Bronchial epithelial cell (primary cell): ENCODE measurements at places on chromosomes 7 and 10.
A peak's percentile ranks its signal among the peaks of the same experiment; 100 is the strongest.

- DNase-seq, result no peak
Observed at GRCh38 chr10:109774121-109774440, 149.2 kb downstream of the XPNPEP1 start.

DNA sequence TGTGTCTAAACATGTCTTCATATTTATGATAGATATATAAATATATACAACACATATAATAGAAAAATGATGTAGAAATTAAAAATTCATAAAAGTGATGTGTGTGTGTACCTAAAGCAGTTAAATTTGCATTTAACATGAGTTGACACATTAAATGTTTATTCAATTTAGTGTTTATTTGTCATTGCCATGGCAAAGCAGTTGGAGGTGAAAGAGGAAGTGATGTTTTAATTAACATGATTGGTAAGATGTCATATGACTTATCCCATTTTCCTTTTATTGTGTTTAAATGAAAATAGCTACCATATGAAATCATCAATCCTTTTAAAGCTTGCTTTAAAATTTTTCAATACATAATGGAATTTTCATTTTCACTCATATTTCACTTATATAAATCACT is 452.6 kb downstream of the SUGCT start:
- DNase-seq, result no peak

GRCh38 chr10:122939856-122940543 is 14.0 kb downstream of the C10orf88 start:
- no peak for DNase-seq

- DNase-seq, result peak; percentile 76
Observed at GRCh38 chr7:77827999-77828398, 29.4 kb downstream of the PHTF2 start.

- peak; percentile 58 for DNase-seq
Observed at GRCh38 chr10:63554657-63555056, 33.5 kb downstream of the REEP3 start.

DNA sequence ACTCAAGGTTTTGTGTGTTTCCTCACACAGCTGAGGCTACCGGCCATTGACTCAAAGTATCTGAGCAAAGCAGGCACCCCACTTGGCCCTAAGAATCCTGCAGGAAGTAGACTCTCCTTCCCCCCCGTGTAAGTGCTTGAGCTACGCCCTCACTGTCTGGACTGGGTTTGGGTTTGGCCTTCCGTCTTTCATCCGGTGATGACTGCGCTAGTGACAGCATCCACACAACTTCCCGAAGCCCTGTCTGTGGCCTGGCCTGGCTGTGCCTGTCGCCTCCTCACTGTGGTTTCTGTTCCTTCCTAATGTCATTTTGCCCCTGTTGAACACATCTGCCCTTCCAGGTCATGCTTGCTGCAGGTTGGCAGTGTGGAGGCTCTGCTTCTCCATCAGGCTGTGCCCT is 14.5 kb downstream of the C7orf57 start:
- DNase-seq, result no peak

- no peak for DNase-seq
Observed at GRCh38 chr10:25017154-25017590, 760 bp downstream of the THNSL1 start.

DNA sequence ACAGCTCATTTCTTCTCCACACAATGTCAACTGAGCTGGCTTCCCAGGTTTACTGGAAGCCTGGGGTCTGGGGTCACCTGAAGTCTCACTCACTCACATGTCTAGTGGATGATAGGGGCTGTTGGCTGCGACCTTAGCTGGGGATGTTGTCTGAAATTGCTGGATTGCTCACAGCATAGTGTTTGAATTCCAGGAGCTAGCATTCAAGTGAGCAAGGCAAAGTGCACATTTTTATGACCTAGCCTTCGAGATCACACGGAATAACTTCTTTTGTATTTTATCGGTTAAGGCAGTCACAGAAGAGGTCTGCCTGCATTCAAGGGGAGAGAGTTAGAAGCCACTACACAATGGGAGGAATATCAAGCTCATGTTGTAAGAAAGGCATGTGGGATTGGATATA is 3.6 kb downstream of the TEX47 start:
- no peak for DNase-seq

DNA sequence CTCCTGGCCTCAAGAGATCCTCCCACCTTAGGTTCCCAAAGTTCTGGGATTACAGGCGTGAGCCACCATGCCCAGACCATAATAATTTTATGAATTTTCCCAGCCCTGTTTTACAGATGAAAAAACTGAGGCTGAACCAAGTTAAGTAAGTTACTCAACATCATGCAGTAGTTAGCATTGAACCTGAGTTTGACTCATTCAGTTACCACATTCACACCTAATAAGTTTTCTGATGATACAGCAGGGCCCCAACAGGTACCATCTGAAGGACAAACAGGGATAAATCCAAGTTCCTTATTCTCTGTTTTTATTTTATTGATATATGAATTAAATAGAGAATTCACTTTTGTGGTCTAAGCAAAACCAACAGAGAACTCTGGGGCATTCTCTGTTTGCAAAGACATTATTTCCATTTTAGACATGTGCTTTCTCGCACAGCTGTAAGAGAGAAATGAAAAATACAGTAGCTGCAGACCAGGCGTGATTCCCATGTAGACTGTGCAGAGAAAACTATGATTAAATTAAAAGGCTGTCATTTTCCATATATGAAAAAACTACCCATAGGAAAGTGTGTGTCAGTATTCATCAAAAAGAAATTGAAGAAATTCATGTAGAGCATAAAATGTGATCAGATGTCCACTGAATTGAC is 26.6 kb downstream of the APBB1IP start:
- DNase-seq, result no peak

DNA sequence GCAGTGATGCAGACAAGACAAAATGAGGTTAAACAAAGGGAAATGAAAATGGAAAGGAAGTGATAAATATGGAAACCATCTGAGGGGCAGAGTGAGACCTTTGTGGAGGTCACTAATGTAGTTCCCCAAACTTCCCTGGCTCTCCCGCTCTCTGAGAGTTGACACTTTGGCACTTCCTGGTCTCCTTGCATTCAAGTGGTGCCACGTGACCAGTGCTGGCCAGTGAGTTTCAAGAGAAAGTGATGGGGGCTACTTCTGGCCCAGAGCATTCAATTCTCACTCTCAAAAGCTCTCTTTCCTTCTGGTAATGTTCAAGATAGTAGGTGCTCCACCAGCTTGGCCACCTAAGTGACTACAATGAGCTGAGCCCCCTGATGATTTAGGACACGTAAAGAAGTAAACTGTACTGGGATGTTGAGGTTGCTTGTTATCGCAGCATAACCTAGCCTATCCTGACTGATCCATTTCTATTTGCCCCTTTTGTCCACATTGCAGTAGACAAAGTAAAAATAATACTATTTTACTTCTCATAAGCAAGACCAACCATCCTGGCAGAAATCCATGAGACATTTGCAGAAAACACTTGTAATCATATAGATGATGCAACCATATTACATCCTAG is 242.0 kb upstream of the YAE1 start:
- no peak for DNase-seq

DNA sequence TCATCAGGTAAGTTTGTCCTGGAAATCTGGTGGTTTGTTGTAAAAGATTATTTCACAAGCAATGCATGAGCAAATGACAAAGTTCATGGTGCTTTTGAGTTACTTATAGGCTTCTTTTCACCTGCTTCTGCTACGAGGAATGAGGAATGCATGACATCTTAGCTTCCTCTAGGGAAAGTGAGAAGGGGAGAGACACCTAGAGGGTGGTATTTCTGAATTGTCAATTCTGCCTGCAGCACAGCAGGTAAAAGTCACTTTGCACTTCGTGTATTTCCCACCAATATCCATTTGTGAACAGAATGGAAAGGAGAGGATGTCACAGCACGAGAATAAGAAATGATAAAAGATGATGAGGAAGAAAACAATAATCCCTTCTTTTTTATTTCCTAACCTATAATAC is 153.4 kb upstream of the FEZF1 start:
- no peak for DNase-seq

DNA sequence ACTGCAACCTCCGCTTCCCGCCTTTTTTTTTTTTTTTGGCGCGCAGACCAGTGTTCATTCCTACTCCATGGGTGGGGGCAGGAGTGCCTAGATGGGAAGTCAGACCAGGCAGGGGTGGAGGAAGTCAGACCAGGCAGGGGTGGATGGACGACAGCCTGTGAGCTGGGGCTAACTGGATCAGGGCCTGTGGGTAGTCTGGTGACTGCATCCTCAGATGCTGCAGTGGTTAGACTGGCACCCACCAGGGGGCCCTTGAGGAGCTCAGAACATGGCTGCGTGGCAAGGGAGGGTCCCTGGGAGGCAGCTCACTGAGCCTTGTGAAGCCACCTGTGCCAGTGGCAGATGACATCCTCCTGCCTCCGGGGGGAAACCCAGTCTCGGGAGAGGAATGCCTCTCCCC is 35.1 kb downstream of the RCC1L start:
- DNase-seq, result no peak

- DNase-seq, result no peak
Observed at GRCh38 chr10:57262892-57263291, 901.8 kb upstream of the ZWINT start.

GRCh38 chr7:121624958-121625357 is 228.8 kb upstream of the FAM3C start:
- no peak for DNase-seq

- DNase-seq, result peak; percentile 15
Observed at GRCh38 chr10:68598978-68599770, 39.0 kb downstream of the TET1 start.

GRCh38 chr7:131090886-131091692 is 236.6 kb upstream of the MKLN1 start:
- no peak for DNase-seq

DNA sequence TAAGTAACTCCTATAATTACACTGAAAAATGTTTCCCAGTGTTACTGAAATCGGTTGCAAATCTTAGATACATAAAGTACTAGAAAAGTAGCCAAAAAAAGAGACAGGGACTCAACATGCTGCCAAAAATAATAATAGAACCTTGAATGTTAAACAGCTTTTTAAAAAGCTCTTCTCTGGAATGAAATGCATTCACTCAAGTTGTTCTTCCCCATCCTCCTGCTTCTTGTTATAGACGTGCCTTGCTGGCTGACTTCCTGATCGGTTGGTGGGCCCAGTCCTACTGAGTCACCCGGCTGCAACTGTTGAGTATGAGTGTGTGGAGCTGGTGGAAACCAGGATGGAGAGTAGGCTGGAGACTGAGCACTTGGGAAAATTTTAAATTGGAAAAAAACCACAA is 30.6 kb upstream of the RAPGEF5 start:
- peak; percentile 16 for DNase-seq

DNA sequence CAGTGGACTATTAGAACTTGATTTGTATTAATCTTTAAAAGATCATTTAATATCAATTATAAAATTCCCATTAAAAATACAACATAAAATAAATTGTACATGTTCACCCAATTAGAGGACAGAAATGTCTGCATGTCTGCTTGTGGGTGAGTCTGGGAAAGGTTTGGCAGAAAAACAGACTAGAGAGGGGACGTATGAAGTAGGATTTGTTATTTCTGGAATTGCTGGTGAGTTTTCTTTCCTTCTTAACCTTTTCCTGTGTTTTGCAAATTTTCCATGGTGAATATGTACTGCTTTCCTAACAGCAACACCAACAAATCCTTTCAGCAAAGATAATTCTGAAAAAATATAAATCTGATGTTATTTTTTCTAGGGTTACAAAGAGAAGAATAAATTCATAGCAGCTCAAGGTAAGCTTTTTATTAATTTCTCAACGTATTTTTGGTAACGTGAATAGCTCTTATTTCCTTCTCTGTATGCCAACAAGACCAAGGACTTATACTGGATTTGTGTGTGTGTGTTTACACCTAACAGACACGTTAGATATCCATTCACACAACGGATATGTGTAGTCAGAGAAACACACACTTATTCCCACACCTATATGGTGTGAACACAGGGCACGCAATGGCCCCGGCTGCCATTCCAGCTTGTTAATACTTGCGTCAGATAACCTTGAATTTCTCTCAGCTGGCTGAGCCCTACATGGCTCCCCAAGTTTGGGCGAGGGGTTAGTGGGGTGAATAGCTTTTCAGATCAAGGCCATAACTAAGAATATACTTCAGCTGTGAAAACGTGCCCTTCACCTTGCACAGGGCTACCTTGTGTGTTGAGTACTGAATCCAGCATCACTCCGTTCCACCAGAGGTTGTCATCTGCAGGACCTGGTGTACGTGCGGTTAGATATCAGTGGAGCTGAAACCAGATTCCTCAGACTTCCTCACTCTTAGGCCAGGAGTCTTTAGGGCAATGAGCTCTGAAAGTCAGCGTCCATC is 64.6 kb downstream of the MKI67 start:
- DNase-seq, result no peak

DNA sequence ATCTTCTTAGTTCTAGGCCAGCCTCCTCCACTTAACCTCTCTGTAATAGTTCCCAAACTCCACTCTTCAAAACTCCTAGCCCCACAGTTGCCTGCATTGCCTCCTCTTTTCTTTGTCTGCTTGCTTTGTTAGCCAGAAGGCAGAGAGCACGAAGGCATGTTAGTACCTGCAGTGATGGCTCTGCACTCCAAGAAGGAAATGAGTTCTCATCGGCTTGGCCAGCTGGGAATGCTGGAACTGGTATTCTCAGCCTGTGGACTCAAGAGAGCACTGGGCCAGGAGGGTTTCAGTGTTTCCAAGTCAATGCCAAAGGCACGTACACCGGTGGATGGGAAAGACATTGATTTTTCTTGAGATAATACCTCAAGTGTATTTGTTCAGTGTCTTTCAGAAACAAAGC is 66.3 kb upstream of the HABP2 start:
- DNase-seq, result peak; percentile 82

- no peak for DNase-seq
Observed at GRCh38 chr7:19413443-19413965, 268.3 kb upstream of the FERD3L start.

- DNase-seq, result no peak
Observed at GRCh38 chr7:67644151-67644550, 647.5 kb downstream of the TYW1 start.

DNA sequence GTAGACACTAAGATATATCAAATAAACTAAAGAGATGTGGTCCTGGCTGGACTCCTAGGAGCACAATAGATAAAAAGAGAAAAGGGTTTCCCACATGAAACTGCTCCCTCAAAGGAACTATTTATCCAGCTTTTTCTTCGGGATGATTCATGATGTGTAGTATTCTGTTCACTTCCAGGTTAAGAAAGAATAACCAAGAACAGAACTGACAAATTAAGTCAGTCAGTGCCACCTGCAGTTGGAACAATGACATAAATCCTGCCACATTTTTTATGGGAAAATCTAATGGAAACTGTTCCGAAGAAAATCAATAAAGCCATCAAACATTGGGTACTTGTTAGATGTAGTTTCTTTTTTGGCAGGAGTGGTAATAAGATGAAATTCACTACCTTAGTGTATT is 87.1 kb downstream of the POLR1F start:
- peak; percentile 10 for DNase-seq

- peak; percentile 53 for DNase-seq
Observed at GRCh38 chr10:100038561-100039071, 28.9 kb upstream of the DNMBP start.

- DNase-seq, result no peak
Observed at GRCh38 chr10:11823122-11823988, at the start of gene PROSER2. TSS of gene PROSER2 (plus strand) at chr10:11823356. CDS start at chr10:11852078, 28,722 bp downstream.
